T-helper 9 cell (primary cell): ENCODE measurements at places on chromosomes 1 and 21.
A peak's percentile ranks its signal among the peaks of the same experiment; 100 is the strongest.

DNA sequence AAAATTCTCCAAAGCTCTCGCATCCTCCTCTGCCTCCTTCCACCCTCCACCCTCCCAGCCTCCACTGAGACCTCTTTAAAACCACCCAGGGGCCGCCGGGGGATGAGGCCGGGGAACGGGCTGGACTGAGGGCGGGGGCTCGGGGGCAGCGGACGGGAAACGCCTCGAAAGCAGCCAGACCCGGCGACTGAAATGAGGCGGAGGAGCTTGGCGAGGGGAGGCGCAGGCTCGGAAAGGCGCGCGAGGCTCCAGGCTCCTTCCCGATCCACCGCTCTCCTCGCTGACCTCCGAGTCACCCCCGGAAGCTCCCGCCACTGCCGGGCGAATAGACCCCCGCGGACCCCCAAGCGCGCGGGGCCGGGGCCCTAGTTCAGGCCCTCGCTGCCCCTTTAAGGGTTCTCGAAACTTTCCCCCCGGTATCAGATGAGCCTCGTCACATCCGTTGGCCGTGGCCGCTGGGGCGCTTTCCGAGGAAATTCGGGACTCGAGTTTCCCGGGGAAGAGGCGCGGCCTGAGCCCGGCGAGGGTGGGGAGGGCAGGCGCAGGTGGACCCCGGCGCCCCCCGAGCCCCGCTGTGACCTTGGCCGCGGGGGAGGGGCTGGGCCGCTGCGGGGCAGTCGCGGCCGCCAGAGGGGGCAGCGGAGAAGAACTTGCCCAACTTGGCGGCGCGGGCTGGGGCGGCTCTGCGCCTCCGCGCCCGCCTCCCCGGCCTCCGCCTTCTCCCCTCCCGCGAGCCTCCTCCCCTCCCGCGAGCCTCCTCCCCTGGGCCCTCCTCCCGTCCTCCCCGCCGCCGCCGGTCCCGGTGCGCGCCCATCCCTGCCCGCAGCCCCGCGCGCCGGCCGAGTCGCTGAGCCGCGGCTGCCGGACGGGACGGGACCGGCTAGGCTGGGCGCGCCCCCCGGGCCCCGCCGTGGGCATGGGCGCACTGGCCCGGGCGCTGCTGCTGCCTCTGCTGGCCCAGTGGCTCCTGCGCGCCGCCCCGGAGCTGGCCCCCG is at the start of gene BACE2:
Gene BACE2 (plus strand): TSS at position 813 of the 995 bp plus-strand sequence. CDS start 104 bp downstream, at position 917.
- DNase-seq, result no peak

DNA sequence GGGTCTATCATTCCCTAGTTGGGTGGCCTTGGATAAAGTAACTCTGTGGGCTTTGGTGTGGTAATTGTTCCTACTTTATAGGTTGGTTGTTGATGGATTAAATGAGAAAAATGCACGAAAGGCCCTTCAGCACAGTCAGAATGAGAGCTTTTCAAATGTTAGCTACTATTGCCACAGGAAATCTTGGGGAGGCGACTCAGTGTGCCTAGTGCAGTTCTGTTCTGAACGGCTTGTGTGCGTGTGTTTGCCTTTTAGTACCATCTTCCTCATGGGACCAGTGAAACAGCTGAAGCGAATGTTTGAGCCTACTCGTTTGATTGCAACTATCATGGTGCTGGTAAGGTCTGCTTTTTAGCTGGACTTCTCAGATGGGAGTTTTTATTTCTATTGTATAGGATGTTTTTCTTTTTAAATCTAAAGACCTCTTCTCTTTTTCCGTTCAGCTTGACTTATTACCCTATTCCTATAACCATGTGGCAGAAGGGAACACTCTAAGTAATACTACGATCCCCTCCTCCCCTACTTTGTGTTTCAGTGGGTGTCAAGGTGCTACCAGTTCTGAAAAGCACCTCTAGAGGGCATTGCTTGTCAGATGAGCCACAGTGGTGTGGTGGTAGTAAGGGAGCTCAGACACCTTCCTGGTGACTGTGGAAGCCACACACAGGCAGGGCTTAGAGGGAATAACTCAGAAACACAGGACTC is 9.2 kb downstream of the SFT2D2 start:
- DNase-seq, result no peak

- no peak for DNase-seq
Measured at GRCh38 chr21:36532769-36533467, 53.0 kb upstream of the CLDN14 start.

DNA sequence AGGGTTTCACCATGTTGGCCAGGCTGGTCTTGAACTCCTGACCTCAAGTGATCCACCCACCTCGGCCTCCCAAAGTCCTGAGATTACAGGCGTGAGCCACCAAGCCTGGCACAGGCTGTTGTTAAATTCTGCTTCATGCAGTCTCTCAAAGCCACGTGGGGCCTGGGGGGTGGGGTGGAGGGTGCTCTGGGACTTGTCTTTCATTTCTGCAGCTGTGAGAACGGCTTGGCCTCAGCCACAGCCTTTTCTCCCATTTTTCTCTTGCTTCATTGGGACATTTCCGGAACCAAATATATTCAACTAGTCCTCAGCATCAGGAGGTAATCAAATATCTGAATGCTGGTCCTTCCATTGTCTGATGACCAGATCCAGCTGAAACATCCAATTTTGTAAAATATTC is 27.6 kb upstream of the KCNE2 start:
- DNase-seq, result no peak

- DNase-seq, result peak; percentile 28
Measured at GRCh38 chr1:58785442-58786058, 1.7 kb upstream of the JUN start.

DNA sequence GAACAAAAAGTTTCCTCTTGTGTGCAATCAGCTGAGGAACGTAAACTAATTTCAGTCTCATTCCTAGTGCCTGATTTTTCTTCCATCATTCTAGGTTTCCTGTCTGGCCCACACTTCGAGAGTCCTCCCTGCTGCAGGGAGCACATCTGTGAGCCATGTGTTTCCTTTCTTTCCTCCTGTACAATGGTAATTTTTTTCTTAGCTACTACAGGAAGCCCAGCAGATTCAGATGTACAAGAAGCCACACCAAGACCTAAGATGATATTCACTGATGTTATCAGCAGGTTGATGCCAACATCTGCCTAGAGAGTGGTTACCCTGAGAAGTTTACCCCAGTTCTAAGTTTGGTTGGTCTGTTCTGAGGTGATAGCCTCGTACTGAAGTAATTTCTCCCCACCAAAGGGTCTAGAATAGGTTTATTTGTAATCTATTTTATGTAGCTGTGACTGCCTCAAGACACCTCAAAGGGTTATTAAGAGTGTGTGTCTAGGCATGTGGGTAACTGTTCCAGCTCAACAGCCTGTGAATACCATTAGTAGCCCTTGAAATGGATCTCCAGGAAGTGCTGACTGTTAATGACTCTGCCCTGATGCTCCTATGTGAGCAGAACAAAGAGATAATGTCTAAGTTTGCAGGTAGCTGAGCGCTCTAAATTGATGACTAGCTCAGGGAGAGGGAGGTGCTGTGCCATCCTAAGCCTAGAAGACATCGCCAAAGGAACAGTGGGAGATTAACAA is 31.7 kb upstream of the CLDN14 start:
- DNase-seq, result no peak

GRCh38 chr21:17082843-17083483 is 429.9 kb upstream of the CXADR start:
- no peak for DNase-seq

DNA sequence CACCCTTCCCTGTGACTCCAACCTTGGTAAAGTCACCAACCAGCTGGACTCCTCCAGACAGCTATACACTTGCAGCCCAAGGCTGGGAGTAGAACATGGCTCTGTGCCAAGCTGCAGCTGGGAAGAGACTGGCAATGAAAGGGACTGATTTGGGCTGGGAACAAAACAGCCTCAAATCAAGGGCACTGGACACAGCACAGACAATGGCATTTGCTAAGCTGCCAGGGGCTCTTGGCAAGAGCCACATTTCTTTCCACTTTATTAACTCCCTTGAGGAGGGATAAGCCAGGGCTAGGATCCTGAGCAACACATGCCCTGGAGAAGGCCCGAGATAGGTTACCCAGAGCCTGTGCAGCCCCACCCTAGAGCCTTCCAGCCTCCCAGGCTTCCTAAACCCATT is 12.0 kb downstream of the SYT11 start:
- no peak for DNase-seq
